ENCODE measurements at places on chromosomes 1 and 21.

- DNase-seq, result no peak
These were observed 13.4 kb downstream of the SNAP47 start for GRCh38 chr1:227748496-227749182.

DNA sequence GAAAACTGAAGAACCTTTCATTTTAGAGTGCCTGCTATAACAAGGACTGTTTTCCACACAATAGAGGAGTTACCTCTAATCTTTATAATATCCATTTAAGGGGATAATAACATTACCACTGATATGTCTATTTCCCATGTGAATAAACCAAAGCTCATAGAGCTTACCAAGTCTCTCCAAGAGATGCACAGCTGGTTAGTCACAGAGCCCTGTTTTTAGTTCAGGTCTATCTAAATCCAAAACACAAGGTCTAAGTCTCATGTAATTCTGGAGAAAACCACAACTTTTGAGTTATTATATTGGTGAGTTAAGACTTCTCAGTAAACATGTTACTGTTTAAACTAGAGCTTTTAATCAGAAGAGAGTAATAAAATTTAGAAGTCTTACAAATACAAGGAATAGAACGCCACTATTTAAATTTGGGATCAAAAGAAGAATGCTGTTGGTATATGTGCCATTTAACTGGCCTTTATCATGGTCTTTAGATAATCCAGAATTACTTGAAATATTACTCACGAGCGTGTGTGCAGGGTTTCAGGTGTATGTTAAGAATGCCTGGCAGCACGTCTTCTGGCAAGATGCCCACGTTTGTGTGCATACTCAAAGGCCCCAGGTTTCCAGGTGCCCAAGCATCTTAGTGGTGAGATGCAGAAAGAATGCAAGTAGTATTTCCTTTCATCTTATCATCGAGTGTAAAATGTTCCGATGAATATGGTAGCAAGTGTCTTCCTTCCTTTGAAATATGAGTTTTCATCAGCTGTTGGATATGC lies 190.6 kb downstream of the FMN2 start:
- no peak for DNase-seq

DNA sequence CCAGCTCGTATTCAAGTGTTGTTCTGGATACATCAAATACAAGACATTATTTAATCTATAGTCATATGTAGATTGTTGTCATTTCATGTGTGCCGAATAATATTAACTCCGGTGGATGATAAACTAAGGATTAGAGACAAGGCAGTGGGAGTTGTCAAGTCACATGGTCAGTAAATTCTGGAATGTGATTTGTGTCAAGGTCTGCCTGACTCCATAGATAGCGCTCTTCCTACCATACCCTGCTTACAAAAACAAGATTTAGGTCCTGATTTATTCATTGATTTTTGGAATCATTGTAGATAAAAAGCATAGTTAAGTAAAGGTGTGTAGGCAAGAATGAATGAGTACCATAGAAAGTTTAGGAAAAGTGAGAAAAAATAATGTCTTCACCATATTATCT lies 2.6 kb downstream of the TNNI3K start:
- DNase-seq, result no peak

- DNase-seq, result no peak
These were observed 62.6 kb upstream of the MACF1 start for GRCh38 chr1:39141925-39142324.

DNA sequence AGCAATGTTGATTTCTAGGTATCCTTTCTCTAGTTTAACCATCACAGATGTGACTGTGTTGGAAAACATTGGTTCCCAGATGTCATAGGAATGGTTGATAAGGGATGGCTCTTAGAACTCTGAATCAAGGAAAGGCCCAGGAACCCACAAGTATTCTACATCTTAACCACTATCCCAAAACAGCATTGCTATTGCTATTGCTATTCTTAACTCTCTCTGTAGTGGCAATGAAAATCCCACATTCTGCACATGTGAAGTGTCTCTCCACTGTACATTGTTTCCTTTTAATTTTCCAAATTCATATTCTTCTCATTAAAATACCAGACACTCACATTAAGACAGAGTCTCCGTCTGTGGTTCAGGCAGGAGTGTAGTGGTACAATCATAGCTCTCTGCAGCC lies 420.4 kb upstream of the RUNX1 start:
- DNase-seq, result peak; percentile 17

- DNase-seq, result no peak
These were observed 25.7 kb upstream of the LDLRAP1 start for GRCh38 chr1:25517476-25518394.

GRCh38 chr1:160621633-160622413 lies 25.0 kb downstream of the SLAMF1 start:
- DNase-seq, result no peak

- DNase-seq, result no peak
These were observed 356.0 kb downstream of the HHAT start for GRCh38 chr1:210684466-210685294.

DNA sequence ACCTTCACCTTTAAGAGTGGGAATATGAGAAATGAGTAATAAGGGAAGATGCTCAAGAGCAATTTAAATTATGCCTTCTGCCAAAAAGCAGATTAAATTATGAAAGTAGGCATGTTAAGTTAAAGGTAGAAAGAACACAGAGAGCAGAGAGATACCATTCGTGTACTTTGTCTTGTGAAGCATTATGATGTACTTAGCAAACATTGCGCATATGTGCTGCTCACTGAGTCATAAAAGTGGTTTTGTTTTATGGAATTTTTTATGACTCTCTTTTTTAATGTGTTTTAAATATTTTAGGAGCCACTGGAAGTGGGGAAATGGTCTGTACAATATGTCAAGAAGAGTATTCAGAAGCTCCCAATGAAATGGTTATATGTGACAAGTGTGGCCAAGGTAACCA lies 35.3 kb downstream of the MTF2 start:
- DNase-seq, result no peak

GRCh38 chr1:7410156-7410555 lies 360.9 kb upstream of the VAMP3 start:
- no peak for DNase-seq

All from non-pigmented ciliary epithelial cell (primary cell).